Stimulated activated CD8-positive, alpha-beta memory T cell treated with anti-CD3 and anti-CD28 coated beads, Interleukin-2, amount 100 ng/mL, for 1 hour (primary cell): ENCODE measurements at places on chromosomes 1 and 21.

DNA sequence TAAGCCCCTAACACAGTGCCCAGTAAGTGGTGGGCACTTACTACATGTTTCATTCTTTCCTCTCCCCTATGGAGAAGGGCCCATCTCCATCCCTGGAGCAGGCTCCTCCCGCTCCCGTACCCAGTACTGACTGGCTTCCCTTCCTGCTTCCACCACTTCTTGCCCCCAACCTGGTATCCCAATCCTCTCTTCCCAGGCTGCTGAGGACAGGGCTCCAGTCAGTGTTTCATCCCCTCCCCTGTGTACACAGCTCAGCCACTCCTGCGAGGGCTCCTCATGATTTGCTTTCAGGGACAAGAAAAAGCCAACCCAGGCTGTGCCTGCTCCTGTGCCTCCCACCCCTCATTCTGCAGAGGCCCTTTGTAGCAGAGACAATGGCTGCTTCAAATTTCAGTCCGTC, 20.8 kb upstream of the ETV3 start:
- no peak for DNase-seq

DNA sequence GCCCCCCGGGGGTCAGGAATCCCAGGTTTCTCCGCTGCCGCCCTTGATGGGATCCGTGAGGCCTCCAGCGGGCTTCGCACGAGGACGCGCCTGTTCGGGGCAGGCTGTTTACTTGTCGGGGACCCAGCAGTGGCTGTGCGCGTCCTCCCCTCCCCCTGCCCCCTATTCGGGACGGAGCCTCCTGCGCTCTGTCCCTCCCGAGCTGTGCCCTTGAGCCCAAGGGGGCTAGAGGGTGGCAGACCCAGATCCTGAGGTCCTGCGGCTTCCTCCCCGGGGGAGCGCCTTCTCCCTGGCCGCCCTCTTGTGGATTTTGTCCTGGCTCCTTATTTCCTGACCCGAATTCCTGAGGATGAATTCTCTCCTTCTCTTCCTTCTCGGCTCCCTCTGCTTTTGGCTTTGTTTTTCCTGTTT, 38.4 kb downstream of the PIK3CD start:
- no peak for DNase-seq

DNA sequence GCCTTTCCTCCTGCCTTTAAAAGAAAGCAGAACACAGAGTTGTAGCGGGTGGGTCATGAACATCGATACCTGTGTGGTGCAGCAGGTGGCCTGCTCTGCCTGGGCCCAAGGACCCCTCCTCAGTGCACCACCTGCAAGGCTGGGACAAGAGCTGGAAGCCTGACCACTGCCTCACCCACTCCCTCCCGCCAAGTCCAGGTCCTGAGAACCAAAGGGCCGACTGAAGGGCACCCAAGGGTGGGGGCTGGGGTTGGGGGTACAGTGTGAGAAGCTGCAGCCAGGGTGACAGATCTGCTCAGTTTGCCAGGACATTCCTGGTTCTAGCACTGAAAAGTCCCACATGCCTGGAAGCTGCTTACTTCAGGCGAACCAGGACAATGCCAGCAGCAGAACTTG, 36.1 kb downstream of the NTPCR start:
- no peak for DNase-seq

GRCh38 chr1:29322861-29323585, 86.7 kb downstream of the PTPRU start:
- no peak for DNase-seq

- DNase-seq = no peak
Measured at GRCh38 chr1:8251635-8252034, 66.3 kb upstream of the SLC45A1 start.

DNA sequence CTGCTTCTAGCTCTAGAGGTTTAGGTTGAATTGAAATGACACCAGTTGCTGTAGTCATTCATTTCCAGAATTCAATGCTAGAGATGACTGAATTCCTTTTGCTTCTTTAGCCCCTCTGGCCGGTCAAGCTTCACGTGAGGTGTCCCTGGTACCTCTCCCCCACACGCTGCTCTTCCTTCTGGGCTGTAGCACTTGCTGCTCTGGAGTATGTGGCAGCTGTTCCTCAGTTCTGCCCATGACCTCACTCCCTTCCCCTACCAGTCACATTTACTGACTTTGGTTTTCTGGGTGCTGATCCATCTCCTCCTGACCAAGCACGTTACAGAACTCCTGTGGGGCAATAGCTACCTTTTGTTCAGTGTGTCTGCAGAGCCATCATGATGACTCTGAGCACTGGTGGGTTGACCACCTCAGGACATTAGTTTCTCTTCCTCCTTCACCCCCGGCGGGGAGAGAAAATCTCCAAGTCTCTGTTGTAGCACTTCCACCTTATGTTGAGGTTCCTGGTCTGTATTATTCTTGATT, 128.1 kb downstream of the HHAT start:
- DNase-seq = no peak

DNA sequence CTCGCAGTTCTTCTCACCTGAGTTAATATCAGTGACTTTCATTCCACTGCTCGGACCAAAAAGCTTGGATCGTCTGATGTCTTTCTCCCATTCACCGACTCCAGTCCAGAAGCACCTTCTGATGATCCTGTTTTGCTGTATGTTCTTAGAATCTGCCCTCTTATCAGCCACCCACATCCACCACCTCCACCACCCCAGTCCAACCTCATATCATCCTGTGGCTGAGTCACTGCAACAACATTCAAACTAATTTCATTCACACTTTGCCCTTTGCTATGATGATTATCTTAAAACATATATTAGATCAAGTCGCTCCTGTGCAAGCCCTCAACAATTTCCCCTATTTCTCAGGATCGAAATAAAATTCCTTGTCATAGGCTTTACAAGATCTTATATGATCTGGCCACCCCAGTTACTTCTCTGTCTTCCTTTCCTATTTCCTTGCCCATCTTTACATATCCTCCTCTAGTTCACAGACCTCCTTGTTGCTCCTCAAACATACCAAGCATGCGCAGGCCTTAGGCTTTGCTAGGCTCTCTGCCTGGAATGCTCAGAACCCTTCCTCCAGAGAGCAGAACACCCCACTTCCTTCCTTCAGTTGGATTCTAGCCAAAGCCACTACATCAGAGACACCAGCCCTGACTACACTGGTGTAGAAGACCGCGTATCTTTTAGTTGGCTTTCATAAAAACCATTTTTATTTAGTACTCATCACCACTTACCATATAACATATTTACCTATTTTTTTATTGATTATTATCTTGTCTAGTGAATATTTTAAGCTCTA, 335.7 kb upstream of the GREM2 start:
- DNase-seq = no peak
